Fibroblast of pulmonary artery (primary cell): ENCODE measurements at places on chromosomes 5 and 9.

GRCh38 chr9:136100700-136101614 is 5.9 kb upstream of the NACC2 start:
- DNase-seq = no peak

DNA sequence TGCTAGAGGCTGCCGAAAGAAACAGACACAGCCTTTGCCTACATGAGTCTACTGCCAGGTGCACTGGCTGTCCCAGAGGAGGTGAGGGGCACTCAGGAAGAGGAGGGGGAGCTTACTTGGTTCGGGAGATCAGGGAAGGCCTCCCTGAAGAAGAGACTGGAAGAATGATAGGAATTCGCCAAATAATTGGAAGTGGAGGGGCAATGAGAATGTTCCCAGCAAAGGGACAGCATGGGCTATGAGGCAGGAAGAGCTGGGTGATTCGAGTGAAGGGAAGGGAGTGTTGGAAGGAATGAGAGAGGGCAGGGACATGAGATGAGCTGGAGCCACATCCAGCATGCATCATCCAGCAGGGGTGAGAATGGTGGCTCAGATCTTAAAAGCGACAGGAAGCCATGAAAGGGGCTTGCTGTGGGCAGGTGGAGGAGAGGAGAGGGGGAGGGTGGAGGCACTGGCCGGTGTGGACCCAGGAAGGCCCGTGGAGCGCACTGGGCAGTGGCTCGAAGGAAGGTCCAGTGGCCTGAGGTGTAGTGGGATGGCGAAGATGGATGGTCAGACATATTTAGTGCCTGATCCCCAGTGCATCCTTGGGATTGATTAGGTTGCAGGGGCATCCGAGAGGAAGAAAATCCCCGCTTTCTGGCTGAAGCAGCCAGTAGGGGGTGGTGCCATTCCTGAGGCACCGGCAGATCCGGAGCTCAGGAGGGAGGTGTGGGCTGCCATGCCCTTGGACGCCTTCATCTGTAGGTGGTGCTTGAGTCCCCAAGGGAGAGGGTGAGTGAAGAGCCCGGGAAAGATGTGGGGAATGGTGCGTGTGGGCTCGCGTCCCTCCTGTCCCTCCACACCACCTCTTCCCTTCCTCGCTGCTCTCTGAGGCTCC is 53.5 kb upstream of the GARNL3 start:
- DNase-seq = no peak

DNA sequence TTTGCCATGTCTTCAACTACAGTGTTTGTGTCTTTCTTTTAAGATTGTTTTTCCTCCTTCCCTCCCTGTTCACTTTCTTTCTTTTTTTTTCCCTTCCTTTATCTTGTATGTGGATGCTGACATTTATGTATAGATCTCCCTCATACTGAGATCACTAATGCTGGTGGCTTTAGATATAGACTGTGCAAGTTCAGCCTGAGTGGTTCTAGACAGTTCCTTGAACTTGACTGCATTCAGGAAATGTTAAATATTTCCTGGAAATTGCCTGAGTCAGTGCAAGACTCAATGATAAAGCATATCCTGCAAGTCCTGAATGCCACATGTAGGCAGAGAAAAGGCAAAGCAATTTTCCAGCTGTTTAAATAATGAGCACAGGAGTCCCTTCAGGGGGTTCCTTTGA is 182.5 kb upstream of the NR3C1 start:
- peak; percentile 49 for DNase-seq

- DNase-seq = no peak
Observed at GRCh38 chr5:154478224-154478565, at the start of gene HAND1. HAND1 (minus strand) TSS chr5:154478227; CDS start chr5:154478008, 219 bp downstream.

DNA sequence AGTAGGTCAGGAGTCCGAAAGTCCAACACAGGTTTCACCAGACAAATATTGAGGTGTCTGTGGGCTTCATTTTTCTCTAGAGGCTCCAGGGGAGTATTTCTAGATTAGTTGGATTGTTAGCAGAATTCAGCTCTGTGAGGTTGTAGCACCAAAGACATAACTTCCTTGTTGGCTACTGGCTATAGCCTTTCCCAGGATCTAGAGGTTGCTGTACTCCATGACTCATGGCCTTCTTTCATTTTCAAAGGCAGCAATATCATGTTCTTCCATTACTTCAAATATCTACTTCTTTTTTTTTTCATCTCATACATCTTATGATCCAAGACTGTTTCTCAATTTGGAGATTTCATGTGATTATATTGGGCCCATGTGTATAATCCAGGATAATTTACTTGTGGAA is 404.0 kb upstream of the FAM174A start:
- DNase-seq = no peak

- DNase-seq = no peak
Observed at GRCh38 chr5:172405226-172406107, 48.9 kb downstream of the SH3PXD2B start.

- DNase-seq = peak; percentile 70
Observed at GRCh38 chr9:27033815-27034403, 28.4 kb upstream of the LRRC19 start.

- no peak for DNase-seq
Observed at GRCh38 chr5:116976767-116977166, 402.1 kb upstream of the SEMA6A start.

DNA sequence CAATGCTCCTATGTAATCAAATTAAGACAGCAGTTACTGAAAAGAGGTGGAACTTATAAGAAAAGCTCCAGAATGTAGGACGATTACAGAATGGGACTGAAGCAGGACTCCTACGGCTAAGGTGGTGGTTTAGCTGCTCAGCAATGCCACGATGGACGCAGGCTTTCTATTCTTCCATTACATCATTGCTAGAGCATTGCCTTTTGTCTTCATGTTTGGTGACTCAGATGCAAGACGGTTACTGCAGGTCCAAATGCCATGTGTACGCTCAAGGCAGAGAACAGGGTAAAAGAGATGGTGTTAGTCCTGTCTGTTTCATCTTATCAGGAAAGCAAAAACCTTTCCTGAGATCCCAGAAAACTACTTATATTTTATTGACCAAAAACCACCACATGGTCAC is 255.1 kb downstream of the ZSWIM6 start:
- DNase-seq = peak; percentile 72

DNA sequence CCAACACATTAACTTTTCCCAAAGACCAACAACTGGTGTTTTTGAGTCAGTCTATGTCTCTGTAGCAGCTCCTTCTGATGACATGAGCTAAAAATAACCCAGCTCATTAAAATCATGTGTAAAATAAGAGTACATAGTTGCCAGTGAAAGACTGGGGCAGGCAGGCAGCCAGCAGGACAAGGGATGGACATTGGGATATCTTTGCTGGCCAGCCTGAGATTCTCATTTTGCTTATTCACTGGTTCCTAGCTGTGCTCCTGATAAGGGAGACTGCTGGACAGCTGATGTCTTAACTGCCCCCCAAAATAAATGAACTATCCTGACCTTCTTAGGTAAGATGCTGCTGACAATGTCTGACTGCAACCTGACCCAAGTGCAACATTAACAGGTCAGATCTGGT is 33.9 kb downstream of the EPB41L4B start:
- no peak for DNase-seq

DNA sequence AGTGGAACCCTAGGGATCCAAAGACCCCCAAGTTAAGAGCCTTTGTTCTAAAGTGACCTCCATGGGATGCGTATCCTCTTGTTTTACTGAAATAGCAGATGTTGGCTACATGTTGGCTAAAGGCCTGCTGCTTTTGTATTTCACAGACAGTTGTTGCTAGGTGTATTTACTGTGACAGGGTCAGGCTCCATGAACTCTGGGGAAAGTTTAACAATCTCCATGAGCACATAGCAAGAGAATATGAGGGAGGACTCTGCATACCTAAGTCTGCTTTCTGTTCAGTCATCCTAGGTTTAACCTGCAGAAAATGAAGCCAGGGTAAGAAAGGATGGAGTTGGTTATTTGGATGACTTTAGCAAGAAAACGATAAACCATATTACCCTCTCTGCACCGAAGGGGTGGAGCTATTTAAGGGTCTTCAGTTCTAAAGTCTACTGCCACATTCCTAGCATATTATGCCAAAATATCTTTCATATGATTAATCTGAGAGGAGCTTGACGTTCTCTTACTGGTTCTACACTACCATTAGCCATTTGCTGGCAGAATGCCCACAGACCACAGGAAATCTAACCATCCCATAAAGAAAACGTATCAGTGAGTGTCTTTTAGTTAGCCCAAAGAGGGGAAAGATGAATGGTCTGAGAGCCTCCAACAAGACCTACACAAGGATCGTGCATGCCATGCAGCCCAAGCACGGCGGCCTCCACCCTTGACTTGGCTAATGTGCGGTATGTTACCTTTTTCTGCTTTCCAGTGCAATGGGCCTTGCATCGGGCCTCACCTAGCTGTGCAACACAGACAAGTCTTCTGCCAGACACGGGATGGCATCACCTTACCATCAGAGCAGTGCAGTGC is 127.8 kb downstream of the SAXO1 start:
- peak; percentile 55 for DNase-seq

GRCh38 chr9:133708246-133709014 is 29.7 kb downstream of the SARDH start:
- DNase-seq = no peak

GRCh38 chr9:132244582-132245455 is 83.0 kb downstream of the NTNG2 start:
- peak; percentile 33 for DNase-seq

DNA sequence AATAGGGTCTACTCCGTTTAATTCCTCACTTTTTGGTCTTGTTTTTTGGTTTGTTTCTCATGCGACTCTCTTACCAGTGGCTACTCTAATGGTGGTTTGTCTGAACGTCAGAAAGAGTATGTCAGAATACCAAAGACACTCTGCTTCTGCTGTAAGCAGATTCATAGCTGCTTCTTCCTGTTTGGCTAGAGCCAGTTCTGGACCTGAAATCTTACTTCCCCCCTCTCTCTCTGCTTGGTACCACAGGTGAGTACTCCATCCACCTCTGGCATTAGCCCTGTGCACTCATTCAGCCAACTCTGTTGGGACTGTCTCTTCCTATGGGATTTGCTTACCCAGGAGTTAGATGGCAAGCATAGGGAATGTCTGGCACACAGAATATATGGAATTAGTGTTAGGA is 6.6 kb downstream of the ZCCHC7 start:
- no peak for DNase-seq
